Activated T-helper 1 cell treated with anti-CD3 and anti-CD28 coated beads, Interleukin-2, amount 50 U/mL, for 16 hours (primary cell): ENCODE measurements at places on chromosomes 2 and 18.
A peak's percentile ranks its signal among the peaks of the same experiment; 100 is the strongest.

- DNase-seq = no peak
These were observed 1351.7 kb upstream of the FAM98A start for GRCh38 chr2:34950797-34951196.

DNA sequence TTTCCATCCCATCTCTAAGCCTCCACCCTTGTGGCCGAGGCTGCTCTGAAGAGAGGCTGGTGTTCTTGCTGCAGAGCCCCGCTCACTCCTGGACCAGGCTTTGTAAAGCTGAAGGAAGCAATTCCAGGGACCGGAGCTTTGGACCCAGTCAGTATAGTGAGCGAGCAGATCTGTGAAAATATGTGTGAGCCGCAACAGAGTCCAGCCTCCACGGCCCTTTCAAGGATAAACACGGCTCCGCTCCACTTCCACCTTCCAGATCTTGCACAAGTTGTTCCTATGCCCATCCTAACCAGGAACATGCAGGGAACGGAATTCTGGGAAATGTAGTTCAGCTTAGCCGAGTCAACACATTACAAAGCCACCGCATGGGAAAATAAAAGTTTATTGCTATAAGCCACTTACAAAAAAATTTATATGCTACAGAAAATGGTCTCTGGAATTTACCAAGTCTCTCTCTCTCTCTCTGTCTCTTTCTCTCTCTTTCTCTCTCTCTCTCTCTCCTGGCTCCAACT lies 151.7 kb upstream of the ZNF521 start:
- no peak for DNase-seq

- DNase-seq = no peak
These were observed 165.6 kb downstream of the EIPR1 start for GRCh38 chr2:3212061-3212362.

- no peak for DNase-seq
These were observed 24.7 kb downstream of the RND3 start for GRCh38 chr2:150462770-150463169.

GRCh38 chr2:43405829-43406228 lies 179.4 kb upstream of the ZFP36L2 start:
- DNase-seq = no peak

DNA sequence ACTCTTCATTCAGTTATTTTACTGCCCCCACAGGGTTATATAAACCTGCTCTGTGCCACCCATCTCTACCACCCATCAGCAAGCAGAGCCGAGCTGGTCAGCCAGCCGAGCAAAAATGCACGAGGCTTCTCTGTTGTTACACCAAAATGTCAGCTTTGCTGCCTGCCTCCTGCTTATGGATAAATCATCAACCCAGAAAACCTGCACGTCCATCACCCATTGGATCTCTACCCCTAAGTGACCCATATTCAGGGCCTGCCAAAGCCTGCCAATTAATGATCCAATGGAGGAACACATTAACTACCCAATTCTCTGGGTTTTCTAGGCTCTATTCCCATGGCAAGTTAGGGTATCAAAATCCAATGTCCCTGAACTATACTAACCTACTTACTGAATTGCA lies 365.5 kb upstream of the ACVR2A start:
- DNase-seq = no peak

- peak; percentile 82 for DNase-seq
These were observed 10.0 kb upstream of the PROC start for GRCh38 chr2:127408004-127408806.

DNA sequence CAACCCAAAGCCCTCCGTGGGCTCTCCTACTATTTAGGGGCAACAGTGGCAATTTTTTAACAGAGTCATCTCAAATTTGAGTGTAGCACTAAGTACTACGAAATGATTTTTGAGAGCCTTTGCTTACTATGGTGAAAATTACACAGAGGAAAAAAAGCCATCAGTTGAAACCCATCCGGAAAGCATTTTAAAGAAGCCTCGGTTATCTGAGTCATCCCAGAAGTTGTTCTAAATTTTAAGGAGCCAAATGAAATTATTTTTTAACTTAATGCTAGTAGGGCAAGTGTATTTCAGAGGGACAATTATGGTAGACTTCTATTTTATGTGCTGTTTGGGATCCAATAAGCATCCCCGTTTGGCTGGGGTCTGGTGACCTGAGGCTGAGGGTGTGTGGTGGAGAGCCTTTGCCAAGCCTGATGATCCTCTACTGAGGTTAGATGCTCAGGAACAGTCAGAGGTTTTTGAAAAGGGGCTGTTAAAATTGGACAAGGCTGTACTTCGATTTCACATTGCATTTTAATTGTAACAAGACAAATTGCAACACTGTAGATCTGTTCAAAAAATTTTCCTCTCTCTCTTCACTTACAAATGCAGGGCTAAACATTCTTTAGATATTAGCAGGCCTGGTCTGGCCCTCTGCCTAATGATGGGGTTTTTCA lies 47.0 kb downstream of the RAPGEF4 start:
- DNase-seq = no peak

- no peak for DNase-seq
These were observed 157.1 kb downstream of the ACTR3 start for GRCh38 chr2:114046866-114047435.

GRCh38 chr2:161165266-161165665 lies 5.0 kb downstream of the TANK start:
- DNase-seq = no peak
